ENCODE measurements at places on chromosomes 5 and 9.
A peak's percentile ranks its signal among the peaks of the same experiment; 100 is the strongest.

- peak; percentile 74 for DNase-seq
Measured at GRCh38 chr9:130680836-130681768, 12.5 kb upstream of the EXOSC2 start.

DNA sequence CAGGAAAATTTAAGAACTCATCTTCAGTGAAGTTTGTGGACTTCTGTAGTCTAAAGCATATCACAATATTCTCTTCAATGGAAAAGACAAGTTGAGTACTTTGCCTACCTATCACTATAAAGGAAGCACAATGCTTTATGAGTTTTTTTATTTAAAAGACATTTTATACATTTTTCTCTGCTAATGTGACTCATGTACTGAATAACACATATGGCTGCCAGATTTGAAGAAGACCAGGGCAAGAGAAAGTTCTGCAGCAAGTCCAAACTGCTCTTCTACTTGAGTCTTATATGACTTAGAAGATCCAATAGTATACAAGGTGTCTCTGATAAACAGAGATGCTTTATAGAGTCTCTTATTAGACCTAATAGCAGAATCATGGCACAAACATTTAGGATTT, 978.4 kb downstream of the TLE4 start:
- no peak for DNase-seq

DNA sequence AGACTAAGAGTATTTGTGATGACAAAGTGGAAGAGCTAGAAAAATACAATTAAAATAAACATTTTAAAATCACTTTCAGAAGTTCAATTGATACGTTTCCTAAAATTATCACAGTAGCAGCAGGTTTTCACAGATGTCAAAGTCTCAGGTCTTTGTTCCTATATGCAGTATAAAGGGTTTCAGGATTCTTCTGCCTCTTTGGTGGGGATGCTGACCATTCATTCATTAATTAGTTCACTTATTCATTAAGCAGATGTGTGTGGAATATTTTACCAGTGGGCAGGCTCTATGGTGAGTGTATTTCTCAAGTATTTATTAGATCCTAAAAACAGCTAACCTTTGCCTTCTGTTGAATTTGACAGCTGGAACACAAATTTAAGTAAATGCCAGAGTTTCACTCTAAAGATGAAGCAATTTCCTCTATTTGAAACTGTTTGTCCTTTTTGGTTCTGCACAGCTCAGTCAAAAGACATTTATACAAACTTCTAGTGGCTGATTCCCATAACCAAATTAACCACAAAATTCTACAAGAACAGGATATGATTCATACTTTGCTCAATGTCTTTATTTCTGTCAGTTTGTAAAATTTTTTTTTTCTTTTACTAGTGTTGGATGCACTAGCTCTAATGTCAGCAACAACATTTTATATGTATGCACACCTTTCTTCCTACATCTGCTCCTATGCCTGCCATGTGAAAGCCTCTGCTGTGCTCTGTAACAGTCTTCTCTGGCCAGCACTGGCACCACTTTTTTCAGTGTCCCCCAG, 75.9 kb upstream of the PRR16 start:
- no peak for DNase-seq

- no peak for DNase-seq
Measured at GRCh38 chr9:38700695-38701094, 19.2 kb downstream of the FAM240B start.

DNA sequence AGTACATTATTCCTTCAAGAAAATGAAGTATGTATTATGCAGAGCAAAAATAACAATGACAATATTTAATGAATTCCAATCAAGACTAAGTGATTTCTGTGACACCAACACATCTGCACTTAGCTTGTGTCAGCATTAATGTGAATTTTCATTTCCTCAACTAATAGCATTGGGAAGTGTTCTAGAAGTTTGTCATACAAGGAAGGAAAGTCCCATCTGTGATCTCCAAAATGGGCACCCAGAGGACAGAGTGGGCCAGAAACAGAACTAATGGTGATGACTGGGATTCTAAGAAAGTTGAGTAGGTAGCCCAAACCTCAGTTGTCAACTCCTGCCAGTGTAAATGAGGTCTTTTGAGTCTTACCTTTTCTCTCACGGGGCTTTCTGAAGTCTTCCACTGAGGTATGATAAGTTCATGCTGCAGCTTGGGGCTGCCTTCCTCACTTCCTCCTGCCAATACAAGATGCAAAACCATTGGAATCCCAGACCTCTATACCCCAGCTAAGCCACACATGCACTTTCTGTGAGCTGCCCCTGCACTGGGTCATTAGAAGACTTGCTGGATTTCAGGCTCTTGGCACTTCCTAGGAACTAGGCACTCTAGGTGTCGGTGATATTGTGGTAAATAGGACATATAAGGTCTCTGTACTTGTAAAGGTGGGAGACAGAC, 4.9 kb downstream of the ADAM19 start:
- DNase-seq, result no peak

DNA sequence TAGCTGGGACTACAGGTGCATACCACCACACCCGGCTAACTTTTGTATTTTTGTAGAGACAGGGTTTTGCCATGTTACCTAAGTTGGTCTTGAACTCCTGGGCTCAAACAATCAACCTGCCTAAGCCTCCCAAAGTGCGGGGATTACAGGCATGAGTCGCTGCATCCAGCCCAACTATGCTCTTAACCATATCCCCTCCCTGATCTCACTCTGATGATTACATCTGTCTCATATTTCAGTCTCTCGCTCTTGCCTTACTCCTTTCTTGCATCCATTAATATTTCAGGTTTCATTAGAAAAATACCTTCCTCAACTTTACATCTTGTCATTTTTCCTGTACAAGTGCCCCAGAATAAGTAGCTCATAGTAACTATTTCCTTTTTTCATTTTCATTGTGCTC, 61.0 kb upstream of the BASP1 start:
- DNase-seq, result no peak

DNA sequence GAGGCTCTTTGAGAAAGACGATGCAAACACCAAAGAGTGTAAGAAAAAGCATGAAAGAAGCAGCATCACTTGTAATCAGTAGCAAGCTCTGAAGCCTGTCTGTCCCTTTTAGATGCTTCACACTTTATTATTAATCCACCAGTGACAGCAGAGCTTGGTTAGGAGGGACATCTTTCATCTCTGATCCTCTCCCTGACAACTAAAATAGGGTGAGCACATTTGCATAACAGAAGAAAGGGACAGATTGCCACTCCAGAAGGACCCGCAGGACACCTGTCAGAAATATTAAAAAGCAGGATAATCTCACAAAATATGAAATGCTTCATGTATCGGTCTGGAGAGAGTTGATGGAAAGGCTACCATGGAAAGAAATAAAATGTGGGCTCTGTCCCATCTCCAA, 71.4 kb upstream of the MAP1B start:
- no peak for DNase-seq

GRCh38 chr5:13731121-13731628, 213.3 kb downstream of the DNAH5 start:
- no peak for DNase-seq

DNA sequence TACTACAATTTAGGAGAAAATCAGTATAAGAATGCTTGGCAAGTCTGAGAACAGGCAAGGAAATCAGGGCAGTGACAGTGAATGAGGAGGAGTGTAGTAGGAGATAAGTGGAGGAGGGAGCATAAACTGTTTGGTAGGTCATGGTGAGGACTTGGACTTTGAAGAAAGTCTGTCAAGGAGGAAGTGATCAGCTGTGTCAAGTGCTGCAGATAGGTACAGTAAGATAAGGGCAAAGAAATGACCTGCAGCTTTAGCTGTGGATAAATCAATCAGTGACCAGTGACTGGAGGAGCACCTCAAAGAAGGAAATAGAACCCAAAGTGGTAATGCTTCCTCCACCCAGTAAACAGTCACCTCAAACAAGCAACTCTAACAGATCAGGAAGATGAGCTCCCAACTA, 106.3 kb downstream of the RAPGEF6 start:
- no peak for DNase-seq

DNA sequence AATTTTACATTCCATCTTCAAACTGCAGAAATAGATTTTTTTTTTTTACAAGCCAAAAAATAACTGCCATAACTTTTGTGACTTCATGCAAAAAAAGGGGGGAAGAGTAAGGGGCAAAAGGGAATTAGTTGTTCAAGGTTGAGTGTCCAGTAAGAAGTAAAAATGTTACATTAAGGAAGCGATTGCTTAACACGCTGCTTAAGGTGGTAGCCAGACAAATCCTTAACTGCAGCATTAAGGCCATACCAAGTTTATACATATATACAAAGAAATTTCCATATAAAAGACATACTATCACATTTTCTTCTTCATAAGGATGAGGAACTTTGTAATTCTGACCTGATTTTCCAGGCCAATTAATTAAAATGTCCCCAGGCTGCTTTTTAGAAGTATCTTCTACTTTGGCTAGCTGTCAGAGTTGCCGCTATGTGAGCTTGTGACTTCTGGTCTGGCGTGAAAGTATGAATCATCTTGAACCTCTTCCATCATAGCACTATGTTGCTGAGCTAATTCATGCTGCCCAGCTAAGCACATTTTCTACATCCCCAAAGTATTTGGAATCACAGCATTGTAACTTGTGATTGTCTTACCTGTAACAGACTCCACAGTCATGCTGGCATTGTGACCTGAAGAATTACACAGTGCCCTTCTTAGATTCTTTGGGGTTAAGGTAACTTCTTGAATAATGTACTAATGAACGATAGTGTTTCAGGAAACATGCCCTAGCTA, 40.0 kb downstream of the G3BP1 start:
- no peak for DNase-seq

DNA sequence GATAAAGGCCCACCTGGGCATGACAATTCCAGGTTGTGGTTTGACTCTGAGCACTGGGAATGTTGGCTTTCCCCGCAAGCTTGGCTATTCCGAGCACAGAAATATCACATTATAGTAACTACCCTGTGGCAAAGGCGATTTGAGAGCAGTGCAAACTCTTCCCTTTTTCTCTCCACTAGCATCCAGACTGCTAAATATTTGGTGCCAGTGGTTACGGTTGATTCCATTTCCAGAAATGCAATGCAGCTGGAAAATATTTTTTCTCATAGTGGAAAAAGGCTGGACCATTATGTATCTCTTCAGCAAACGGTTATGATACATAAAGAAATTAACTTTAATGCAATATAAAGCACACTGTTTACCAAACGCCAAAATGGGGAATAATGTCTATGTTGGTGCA, 158.0 kb downstream of the ENC1 start:
- peak; percentile 47 for DNase-seq

GRCh38 chr5:169577951-169578350, 5.6 kb upstream of the SPDL1 start:
- no peak for DNase-seq

DNA sequence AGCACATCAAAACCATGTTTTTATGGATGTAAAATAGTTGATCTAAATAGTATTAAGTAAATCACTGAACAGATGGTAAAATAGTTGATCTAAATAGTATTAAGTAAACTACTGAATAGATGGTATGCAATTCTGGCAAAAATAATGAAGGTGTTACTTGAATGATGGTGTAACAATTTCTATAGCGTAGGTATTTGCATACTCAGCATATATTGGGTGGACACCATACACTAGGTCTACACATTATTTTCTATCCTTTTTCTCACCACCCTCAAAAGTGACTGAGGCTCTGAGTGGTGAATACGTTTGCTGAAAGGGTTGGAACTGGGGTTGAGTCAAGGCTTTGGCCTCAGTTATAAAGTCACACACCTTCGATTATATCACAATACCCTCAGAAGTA, 81.3 kb downstream of the ATP10B start:
- DNase-seq, result no peak

GRCh38 chr5:33329891-33330290, 110.9 kb upstream of the TARS1 start:
- DNase-seq, result no peak

GRCh38 chr5:124824637-124825158, 78.3 kb upstream of the ZNF608 start:
- no peak for DNase-seq

DNA sequence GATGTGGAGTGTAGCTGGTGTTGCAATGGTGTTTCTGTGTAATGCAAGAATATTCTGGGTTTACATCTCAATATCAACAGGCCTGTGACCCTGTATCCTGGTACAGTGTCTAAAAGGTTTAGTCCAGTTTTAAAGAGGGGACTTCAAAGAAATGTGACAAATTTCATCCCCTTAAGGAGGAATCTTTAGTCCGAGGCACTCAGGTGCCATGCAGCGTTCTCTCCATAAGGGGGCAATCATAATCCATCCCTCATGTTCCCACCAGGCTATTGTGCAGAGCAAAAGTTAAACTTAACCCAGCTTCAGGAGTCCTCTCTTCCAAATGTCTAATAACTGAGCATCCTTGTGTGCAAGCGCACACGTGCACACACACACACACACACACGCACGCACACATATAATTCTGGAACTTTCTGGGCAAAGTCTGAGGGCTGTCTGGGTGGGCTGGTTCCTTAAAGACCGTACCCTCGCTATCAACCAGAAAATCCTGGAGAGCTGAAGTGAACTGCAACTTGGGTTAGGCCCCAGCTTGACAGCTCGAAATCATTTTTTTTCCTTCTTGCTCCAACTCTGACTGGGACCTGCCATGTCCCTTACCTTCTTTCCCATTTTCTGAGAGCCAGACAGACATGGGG, 46.0 kb downstream of the CRB2 start:
- peak; percentile 59 for DNase-seq

GRCh38 chr9:136585531-136586120, 39.8 kb upstream of the NOTCH1 start:
- no peak for DNase-seq

DNA sequence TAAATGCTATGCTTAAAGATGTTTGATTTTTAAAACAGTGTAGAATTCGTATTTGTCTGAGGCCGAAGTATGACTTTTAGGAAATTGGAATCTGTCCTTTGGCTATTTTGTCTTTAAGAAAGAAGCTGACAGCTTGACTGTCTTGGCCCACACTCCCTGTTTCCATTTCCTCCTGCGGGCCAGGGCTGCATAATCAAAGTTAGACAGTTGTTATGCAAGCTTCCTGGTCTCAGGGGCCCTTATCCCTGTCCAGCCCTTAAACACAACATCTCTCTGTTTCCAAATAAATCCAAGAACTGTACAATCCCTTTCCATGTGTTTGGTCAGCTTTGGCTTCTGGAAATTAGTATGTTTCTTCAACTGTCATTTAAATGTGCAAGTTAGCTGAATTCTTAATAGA, 54.6 kb upstream of the ECM2 start:
- peak; percentile 92 for DNase-seq

DNA sequence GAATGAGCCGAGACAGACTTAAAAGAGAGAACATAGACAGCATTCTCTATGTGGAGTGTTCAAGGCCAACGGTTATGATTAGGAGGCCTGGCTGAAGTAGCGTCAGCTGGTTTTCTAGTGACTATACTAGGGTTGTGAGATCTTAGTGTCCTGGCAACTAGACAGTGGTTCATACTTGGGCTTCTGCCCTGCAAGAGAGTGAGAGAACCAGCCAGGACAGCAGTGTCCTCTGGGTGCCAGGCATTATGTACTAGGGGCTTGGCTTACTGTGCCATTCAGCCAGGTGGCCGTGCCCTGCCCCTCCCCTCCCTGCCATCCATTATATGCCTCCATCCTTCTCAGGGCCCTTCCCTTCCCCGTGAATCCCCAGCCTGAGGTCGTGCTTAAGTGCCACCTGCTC, 56.8 kb downstream of the TRIO start:
- no peak for DNase-seq

GRCh38 chr5:79947567-79947966, 43.5 kb downstream of the MTX3 start:
- no peak for DNase-seq

All from right hindlimb (tissue), 1 donor.